ENCODE measurements at places on chromosomes 12 and 14. TPM values are rescaled to one million over a fixed set of nuclear protein-coding genes. Genes with fewer than 3 reads are reported as not detected.

GRCh38 chr12:121451961-121452339 is 52.0 kb downstream of the RNF34 start:
- DNase-seq: peak; percentile 62

DNA sequence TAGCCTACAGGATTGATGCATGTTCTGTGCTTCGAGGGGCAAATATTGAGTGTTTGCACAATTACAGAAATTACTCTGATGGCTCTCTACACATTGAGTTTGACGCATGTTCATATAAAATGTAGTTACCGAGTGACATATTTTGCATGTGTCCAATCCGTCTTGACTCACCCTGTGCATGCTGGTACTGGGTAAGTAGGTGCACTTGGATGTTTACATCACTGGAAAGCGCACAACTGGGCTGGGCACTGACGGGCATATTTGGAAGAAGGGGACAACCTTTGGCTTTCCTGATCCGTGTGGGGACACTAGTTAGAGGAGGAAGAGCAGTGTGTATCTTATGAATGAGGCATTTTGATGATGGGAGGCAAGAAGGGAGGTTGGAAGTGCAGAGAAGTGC is 4.9 kb upstream of the KRT6A start:
- no peak for DNase-seq

GRCh38 chr14:61211476-61212255 is 69.5 kb downstream of the TMEM30B start:
- DNase-seq: no peak

DNA sequence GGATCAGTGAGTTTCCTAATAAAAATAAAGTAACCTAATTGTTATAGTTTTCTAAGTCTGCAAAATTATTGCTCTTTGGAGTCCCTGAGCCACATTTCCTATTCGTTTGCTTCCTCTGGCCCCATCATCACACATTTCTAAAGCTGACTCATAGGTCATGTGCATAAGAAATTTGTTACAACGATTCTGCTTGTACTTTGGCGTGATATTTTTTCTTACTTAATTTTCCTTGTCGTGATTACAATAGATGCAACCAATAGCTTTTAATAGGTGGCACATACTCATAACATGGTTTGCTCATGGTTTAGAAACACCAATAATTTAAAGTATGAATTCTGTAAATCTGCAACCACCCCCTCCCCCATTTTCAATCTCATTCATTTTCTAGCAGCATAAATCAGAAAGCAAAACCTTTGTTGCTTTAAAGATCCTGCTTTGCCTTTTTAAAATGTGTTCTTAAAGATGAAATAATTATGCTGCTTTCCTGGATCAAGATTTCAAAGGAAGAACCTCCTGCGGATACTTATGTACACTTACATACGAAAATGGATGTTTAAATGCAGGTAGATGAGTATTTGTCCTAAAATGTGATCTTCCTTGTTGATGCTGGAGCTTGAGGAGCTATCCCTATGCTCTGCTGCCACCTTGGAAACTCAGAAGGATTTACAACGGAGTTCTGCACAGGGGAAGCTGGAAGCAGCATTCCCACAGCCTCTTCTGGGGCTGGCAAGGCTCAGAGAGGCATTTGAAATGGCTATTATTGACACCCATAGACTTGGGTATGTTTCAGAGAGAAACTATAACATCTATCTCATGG is 1.7 kb upstream of the FLRT2 start:
- DNase-seq: peak; percentile 88

DNA sequence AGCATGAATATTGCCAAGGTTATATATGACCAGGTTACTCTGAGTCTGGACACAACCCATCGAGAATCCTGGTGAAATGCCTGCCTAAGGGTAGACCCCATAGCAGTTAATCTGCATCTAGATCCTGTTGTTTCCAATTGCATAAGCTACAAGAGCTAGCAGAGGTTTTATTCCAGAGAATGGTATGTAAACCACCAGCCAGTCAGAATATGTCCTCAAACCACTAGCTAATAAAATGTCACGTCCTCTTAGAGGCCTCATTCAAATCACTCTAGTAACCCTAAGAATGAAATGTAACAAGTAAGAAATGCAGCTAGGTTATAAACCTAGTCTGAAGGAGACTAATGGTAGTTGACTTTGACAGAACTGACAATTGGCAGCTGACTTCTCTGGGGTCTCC is 9.0 kb upstream of the YLPM1 start:
- peak; percentile 61 for DNase-seq

- no peak for DNase-seq
Observed at GRCh38 chr14:65303899-65304222, 108.7 kb upstream of the FUT8 start.

GRCh38 chr12:80044694-80045046 is 54.7 kb upstream of the OTOGL start:
- peak; percentile 48 for DNase-seq

Gene INSM2
- total RNA-seq: not detected

DNA sequence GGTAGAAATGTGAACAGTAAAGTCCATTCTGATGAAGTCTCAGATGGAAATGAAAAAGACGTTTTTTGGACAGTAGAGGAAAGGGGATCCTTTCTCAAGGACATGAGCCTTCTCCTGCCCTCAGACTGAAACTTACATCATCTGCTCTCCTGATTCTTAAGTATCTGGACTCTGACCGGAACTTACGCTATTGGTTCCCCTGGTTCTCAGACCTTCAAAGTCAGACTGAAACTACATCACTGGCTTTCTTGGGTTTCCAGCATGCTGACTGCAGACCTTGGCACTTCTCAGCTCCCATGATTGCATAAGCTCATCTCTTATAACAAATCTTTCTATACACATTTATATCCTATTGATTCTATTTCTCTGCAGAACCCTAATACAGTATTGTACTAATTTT is 291.0 kb downstream of the SNAPC1 start:
- DNase-seq: no peak

DNA sequence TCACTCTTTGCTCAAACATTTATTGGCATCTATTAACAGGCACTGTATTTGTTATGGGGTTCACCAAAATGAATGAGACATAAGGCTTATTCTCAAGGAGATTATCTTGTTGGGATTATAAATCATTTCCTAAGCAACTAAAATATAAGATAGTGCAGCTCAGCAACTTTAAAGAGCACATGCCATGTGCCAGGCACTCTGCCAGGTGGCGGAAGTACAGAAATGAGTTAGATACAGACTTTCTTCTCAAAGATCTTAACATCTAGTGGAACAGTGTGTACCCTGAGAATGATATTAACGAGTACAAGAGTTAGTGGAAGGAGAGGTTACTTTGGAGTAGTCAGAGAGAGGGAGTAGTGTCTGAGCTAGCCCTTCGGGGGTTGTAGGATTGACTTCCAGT is 28.4 kb upstream of the TOMM20L start:
- no peak for DNase-seq

- DNase-seq: no peak
Observed at GRCh38 chr14:48970943-48971342, 615.2 kb downstream of the RPS29 start.

DNA sequence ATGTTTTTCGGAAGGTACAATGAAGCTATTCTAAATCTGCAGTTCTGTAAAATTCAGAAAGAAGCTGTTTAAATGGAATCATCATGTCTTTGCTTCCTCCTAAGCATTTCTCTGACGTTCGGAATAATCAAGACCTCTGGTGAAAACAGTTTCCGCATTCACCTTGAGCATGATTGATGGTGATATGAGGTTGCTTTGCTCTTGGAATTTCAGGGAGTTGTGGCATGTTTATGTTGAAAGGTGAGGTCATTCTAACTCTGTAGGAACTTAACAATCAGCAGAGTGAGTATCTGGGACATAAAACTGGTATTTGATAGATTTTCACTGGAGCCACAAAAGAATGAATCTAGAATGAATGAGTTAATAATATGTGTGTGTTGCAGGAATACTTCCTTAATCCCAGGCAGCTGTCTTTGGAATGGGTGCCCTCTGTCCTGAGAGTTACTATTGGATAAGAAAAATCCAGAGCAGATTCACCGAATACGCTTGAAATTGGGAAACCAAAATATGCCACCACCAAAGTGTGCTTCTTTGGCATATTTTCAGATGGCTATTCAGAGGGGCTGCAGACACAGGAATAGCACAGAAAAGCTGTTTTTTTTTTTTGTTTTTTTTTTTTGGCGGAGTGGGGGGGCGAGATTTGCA is 599.1 kb downstream of the CCER1 start:
- DNase-seq: no peak

Measured in fibroblast of villous mesenchyme (primary cell).